ENCODE measurements at places on chromosomes 13 and 19.

DNA sequence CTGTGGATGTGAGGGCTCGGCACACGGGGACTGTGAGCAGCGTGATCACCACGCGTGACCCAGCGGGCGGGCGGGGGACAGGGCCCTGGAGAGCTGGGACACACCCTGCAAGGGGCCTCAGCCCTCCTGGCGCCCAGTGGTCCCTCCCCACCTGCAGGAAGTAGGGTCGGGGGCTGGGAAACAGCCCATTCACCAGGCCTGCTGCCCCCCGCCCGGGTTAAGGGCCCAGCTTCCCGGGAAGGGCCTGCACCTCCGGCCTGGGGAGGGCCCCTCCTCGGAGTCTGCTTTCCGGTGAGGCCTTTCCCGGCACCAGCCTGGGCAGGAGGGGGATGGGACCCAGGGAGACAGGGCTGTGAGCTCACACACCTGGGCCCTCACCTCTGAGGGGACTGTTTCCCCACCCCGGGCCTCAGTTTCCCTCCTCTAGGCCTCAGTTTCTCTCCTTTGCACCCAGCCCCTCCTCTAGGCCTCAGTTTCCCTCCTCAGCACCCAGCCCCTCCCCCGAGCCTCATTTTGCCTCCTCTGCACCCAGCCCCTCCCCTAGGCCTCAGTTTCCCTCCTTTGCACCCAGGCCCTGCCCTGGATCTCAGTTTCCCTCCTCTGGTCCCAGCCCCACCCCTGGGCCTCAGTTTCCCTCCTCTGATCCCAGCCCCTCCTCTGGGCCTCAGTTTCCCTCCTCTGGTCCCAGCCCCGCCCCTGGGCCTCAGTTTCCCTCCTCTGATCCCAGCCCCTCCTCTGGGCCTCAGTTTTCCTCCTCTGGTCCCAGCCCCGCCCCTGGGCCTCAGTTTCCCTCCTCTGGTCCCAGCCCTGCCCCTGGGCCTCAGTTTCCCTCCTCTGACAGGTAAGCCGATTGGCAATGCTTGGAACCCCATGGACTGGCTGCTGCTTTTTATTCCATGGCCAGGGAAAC lies 1.9 kb upstream of the MADCAM1 start:
- no peak overlapping the region for H3K4me3 ChIP-seq
- H3K27ac ChIP-seq, result no peak overlapping the region
- no peaks in the 10 kb centered on the region for H3K27me3 ChIP-seq
- DNase-seq, result no peak

- H3K4me3 ChIP-seq, result no peak overlapping the region
- no peak overlapping the region for H3K27ac ChIP-seq
- H3K27me3 ChIP-seq, result no peaks in the 10 kb centered on the region
- peaks cover 74% of the 10 kb centered on the region for H3K36me3 ChIP-seq
Observed at GRCh38 chr13:46736541-46737310, 60.2 kb downstream of the ESD start.

- H3K4me1 ChIP-seq, result peaks cover 18% of the 10 kb centered on the region
- peak overlapping the region; percentile 70 for H3K4me3 ChIP-seq
- H3K36me3 ChIP-seq, result peaks cover 12% of the 10 kb centered on the region
- no peaks in the 10 kb centered on the region for H3K27me3 ChIP-seq
- peak overlapping the region; percentile 80 for H3K27ac ChIP-seq
Observed at GRCh38 chr19:55578761-55579747, 1.6 kb downstream of the ZNF579 start.

- peaks cover 87% of the 10 kb centered on the region for H3K36me3 ChIP-seq
- no peak overlapping the region for H3K4me3 ChIP-seq
- H3K27me3 ChIP-seq, result no peaks in the 10 kb centered on the region
- DNase-seq, result no peak
Observed at GRCh38 chr19:40252395-40252794, 25.9 kb upstream of the CCNP start.

DNA sequence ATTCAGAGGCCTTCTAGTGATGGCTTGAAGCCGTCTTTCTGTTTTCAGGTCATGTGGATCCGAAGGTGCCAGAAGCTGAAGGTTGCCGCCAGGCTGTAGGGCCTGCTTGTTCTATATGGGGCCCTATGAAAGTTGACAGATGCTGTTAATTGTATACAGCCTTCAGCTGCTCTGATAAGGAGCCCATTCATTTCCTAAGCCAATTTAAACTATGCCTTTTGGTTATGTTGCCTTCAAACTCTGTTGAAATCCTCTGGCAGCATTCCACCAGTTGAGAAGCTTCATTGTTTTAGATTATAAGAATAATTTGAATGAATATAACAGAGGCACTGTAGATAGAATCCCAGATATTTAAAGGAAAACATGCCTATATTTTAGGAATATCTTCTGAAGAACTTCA lies 34.4 kb downstream of the RAP2A start:
- H3K27ac ChIP-seq, result no peak overlapping the region
- no peaks in the 10 kb centered on the region for H3K4me1 ChIP-seq
- H3K27me3 ChIP-seq, result no peaks in the 10 kb centered on the region
- no peak for DNase-seq
- no peak overlapping the region for H3K4me3 ChIP-seq

DNA sequence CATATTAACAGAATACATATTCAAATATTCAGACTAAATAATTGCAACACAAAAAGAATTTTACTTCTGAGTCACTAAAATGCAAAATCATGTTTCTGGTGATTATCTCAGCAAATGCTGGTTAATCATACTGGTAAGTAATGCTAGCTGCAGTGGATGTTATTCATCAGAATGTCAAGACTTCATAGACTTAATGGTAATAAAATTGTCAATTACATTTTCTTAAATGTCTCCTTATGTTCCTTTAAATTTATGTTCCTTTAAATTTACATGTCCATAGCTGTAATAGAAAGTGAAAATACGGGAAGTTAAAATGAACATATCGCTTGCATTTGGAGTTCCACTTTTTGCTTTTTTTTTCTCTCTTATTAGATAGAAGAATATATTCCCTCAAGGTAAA lies 853.0 kb downstream of the SLITRK6 start:
- no peak overlapping the region for H3K4me3 ChIP-seq
- no peak overlapping the region for H3K27ac ChIP-seq
- no peaks in the 10 kb centered on the region for H3K27me3 ChIP-seq
- DNase-seq, result no peak
- H3K4me1 ChIP-seq, result no peaks in the 10 kb centered on the region

DNA sequence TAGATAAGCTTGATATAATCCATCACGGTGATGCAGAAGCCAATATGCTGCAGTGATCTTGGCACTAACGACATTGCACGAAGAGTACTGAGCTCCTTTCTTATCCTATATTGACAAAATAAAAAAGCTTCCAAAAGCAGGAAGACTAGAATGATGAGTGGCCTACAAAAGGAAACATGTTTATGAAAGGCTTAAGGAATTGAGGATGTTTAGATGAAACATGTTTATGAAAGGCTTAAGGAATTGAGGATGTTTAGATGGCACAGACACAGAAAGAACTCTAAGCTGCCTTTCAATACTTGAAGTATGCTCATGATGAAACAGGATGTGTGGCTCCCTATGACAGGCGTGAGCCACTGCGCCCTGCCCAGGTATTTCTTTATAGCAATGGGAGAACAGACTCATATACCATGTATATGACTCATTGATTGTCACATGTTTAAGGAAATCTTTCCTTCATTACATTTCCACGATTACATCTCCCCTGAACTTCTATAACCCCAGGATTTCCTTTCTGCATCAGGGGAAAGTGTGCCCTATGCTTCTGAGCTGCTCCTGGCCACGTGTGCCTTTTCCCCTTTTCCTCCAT lies 690.8 kb upstream of the ARGLU1 start:
- H3K27ac ChIP-seq, result no peak overlapping the region
- no peaks in the 10 kb centered on the region for H3K4me1 ChIP-seq
- no peak for DNase-seq
- no peaks in the 10 kb centered on the region for H3K27me3 ChIP-seq
- H3K36me3 ChIP-seq, result no peaks in the 10 kb centered on the region
- no peak overlapping the region for H3K4me3 ChIP-seq

GRCh38 chr13:76884186-76884906 lies 1.9 kb downstream of the KCTD12 start:
- no peak for DNase-seq
- no peak overlapping the region for H3K27ac ChIP-seq
- no peak overlapping the region for H3K4me3 ChIP-seq

DNA sequence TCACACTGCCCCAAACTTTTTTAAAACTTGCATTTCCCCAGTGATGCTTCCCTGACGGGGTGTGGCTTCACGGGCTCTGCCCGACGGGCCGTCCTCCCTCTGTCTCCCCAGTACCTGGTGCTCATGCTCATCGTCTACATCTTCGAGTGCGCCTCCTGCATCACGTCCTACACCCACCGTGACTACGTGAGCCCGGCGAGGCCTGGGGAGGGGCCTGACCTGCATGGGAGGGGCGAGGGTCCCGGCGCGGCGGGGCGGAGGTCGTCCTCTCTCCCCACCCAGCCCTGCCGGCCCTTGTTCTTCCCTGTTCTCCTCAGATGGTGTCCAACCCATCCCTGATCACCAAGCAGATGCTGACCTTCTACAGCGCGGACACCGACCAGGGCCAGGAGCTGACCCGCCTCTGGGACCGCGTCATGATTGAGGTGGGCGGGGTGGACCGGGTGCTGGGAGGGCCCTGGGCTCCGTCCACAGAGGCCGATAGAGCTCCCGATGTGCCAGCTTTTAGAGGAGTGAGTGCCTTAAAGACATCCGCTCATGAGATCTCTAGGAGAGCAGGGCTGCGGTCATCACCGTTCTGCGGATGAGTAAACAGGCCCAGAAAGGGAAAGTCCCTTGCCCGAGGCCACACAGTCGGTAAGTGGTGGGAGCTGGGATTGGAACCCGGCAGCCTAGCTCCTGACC lies 6.9 kb downstream of the UPK1A start:
- H3K27me3 ChIP-seq, result no peaks in the 10 kb centered on the region
- H3K4me1 ChIP-seq, result no peaks in the 10 kb centered on the region
- DNase-seq, result no peak
- no peak overlapping the region for H3K4me3 ChIP-seq

GRCh38 chr19:18895038-18895823 lies 727 bp downstream of the CERS1 start:
- no peaks in the 10 kb centered on the region for H3K27me3 ChIP-seq
- peaks cover 15% of the 10 kb centered on the region for H3K36me3 ChIP-seq
- H3K4me1 ChIP-seq, result no peaks in the 10 kb centered on the region
- H3K4me3 ChIP-seq, result no peak overlapping the region

- H3K36me3 ChIP-seq, result no peaks in the 10 kb centered on the region
- no peaks in the 10 kb centered on the region for H3K4me1 ChIP-seq
- no peak for DNase-seq
- H3K27ac ChIP-seq, result no peak overlapping the region
Observed at GRCh38 chr13:22232186-22232585, 561.3 kb downstream of the FGF9 start.

GRCh38 chr19:16197188-16197621 lies 506 bp upstream of the AP1M1 start:
- H3K27me3 ChIP-seq, result no peaks in the 10 kb centered on the region
- H3K36me3 ChIP-seq, result peaks cover 39% of the 10 kb centered on the region
- peak overlapping the region; percentile 96 for H3K4me3 ChIP-seq
- H3K4me1 ChIP-seq, result peaks cover 40% of the 10 kb centered on the region
- DNase-seq, result no peak

- H3K36me3 ChIP-seq, result peaks cover 93% of the 10 kb centered on the region
- H3K27ac ChIP-seq, result no peak overlapping the region
- no peaks in the 10 kb centered on the region for H3K27me3 ChIP-seq
- no peak for DNase-seq
Observed at GRCh38 chr19:19657397-19657783, 6.1 kb downstream of the ATP13A1 start.

DNA sequence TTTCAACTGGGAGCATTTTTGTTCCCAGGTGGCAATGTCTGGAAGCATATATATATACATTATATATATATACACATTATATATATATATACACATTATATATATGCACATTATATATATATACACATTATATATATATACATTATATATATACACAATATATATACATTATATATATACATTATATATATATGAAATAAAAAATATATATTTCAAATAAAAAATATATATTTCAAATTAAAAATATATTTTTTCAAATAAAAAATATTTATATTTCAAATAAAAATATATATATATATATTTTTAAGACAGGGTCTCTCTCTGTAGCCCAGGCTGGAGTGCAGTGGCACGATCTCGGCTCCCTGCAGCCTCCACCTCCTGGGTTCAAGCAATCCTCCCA lies 61.5 kb downstream of the ADGRE1 start:
- DNase-seq, result no peak
- no peaks in the 10 kb centered on the region for H3K27me3 ChIP-seq
- H3K27ac ChIP-seq, result no peak overlapping the region
- H3K4me3 ChIP-seq, result no peak overlapping the region
- no peaks in the 10 kb centered on the region for H3K36me3 ChIP-seq

- peak overlapping the region; percentile 64 for H3K27ac ChIP-seq
- peaks cover 10% of the 10 kb centered on the region for H3K4me1 ChIP-seq
- H3K27me3 ChIP-seq, result no peaks in the 10 kb centered on the region
Observed at GRCh38 chr19:36797786-36798108, 25.1 kb upstream of the ZNF850 start.

DNA sequence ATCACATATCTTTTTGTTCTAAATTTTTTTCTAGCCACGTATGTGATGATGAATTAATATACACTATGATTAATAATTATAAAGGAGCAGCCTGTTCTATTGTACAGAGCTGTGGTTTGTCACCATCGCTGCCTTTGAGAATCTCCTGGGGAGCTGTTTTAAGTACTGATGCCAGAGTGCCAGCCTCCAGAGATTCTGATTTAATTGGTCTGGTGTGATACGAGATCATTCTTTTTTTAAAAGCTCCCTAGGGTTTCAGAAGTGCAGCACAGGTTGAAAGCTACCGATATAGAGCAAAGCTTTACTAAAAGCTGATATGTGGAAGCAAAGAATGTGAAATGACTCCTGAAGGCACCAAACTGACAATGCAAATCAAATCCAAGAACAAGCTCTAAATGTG lies 314.7 kb downstream of the ITGBL1 start:
- no peaks in the 10 kb centered on the region for H3K36me3 ChIP-seq
- no peak overlapping the region for H3K27ac ChIP-seq
- H3K4me1 ChIP-seq, result no peaks in the 10 kb centered on the region

Measured in DND-41 (cell line).